ENCODE measurements at places on chromosomes 12 and 14.
A peak's percentile ranks its signal among the peaks of the same experiment; 100 is the strongest.

GRCh38 chr12:132813443-132813842, 15.2 kb downstream of the GOLGA3 start:
- DNase-seq, result no peak

DNA sequence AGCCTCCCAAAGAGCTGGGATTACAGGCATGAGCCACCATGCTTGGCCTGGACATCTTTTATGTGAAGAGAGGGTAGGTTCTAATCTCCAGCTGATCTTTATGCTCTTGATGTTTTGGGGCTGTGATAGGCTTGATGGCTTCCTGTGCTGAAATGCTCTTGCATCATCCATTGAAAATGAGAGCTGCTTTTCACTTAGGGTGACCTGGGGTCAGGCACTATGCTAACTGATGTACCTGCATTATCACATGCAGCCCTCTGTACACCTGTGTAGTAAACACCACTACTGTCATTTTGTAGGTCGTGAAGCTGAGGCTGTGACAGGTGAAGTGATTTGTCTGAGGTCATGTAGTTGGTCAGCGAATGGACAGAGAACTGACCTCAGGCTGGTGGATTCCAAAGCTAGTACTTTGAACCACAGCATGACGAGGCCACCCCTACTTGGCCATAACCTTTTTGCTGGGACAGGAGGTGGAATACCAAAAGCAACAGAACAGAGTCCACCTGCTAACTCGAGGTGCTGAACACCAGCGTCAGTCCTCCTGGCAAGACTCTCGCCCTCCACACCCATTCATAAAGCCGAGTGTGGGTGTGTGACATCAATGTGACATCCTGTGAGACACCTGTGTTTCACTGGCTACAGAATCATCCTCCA, 69.1 kb downstream of the C12orf75 start:
- no peak for DNase-seq

- peak; percentile 50 for DNase-seq
Measured at GRCh38 chr12:47028981-47029708, 50.3 kb upstream of the PCED1B start.

DNA sequence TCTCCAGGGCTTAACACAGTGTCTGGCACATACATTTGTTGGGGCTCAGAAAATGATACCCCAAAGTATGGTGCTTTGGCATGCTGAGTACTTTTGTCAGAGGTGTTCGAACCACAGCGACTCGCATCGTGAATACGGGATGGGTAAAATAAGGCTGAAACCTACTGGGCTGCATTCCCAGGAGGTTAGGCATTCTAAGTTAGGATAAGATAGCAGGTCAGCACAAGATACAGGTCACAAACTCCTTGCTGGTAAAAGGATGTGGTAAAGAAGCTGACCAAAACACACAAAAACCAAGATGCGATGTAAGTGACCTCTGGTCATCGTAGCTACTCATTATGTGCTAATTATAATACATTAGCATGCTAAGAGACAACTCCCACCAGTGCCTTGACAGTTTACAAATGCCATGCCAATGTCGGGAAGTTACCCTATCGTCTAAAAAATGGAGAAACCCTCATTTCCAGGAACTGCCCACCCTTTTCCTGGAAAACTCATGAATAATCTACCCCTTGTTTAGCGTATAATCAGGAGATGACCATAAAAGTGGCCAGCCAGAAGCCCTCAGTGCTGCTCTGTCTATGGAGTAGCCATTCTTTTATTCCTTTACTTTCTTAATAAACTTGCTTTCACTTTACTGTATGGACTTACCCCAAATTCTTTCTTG, 3.3 kb upstream of the AEBP2 start:
- DNase-seq, result no peak

GRCh38 chr14:83297361-83297760, 1763.7 kb upstream of the SEL1L start:
- no peak for DNase-seq

GRCh38 chr12:25887367-25887766, 71.1 kb upstream of the RASSF8 start:
- DNase-seq, result no peak

DNA sequence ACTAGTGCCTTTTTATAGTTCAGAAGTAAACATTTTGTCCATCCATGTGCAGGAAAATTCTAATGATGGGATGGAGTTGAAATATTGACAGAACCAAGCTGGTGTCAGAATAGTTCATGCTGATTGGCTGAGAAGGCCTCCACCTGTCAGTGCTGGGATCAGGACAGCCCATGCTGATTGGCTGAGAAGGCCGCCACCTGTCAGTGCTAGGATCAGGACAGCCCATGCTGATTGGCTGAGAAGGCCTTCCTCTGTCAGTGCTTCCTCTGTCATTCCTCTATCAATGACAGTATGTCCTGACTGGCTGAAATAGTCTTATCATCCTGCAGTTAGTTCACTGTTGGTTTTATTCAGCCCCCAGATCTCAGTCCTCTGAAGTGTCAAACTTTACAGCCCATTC, 95.7 kb downstream of the PPP2R5C start:
- DNase-seq, result no peak

DNA sequence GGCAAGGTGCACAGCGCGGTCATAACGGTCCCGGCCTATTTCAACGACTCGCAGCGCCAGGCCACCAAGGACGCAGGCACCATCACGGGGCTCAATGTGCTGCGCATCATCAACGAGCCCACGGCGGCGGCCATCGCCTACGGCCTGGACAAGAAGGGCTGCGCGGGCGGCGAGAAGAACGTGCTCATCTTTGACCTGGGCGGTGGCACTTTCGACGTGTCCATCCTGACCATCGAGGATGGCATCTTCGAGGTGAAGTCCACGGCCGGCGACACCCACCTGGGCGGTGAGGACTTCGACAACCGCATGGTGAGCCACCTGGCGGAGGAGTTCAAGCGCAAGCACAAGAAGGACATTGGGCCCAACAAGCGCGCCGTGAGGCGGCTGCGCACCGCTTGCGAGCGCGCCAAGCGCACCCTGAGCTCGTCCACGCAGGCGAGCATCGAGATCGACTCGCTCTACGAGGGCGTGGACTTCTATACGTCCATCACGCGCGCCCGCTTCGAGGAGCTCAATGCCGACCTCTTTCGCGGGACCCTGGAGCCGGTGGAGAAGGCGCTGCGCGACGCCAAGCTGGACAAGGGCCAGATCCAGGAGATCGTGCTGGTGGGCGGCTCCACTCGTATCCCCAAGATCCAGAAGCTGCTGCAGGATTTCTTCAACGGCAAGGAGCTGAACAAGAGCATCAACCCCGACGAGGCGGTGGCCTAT, 875 bp downstream of the HSPA2 start:
- no peak for DNase-seq

- DNase-seq, result peak; percentile 67
Measured at GRCh38 chr12:92596383-92596782, 106.4 kb upstream of the PLEKHG7 start.

DNA sequence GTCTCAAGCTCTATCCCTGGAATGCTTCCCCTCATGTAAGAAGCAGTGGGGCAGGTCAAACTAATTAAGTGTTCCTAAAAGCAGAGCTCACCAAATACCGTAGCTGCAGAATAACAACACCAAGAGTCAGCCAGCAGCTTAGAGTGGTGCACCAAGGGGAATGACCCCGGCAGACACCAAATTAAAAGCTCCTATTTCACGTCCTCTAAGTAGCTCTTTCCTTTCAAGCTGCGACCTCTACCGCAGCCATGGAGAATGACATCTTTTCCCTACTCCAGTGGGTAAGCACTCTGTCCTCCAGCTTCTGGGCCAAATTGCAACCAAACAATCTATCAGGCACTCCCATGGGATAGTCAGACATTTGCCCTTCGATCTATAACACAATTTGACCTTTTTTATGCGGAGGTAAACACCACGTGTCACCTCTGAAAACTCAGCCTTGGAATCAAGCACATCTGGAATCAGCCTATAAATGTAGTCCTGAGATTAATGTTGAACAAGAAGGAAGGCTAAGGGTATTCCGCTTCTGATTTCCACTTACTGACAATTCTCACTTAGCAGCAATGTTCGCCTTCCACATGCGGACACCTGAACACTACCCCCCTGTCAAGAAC, 67.6 kb upstream of the CDKN3 start:
- DNase-seq, result peak; percentile 71

- no peak for DNase-seq
Measured at GRCh38 chr12:100842156-100842555, 47.6 kb downstream of the ANO4 start.

- no peak for DNase-seq
Measured at GRCh38 chr12:120751389-120751788, 25.8 kb downstream of the ACADS start.

DNA sequence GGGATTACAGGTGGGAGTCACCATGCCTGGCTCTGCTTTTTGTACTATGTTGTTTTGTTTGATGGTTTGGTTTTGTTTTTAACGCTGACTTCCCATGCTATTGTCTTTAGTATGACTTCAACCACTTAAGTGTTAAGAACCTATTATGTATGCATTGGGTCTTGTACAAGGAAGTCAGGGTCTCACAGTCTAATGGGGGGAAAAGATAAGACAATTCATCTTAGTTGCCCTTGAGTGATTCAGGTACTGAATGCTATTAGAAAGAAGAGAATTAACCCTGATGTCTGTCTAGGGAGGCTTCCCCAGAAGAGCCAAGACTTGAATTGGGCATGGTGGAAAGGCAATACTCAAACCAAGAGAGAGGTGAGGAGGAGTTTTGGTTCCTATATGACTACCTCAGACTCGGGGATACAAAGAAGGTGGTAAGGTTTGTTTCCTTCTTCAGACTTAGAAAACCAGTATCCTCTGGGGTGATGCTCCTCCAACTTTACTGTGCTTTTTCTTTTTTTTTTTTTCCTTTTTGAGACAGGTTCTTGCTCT, 64.6 kb downstream of the SUSD6 start:
- DNase-seq, result no peak

DNA sequence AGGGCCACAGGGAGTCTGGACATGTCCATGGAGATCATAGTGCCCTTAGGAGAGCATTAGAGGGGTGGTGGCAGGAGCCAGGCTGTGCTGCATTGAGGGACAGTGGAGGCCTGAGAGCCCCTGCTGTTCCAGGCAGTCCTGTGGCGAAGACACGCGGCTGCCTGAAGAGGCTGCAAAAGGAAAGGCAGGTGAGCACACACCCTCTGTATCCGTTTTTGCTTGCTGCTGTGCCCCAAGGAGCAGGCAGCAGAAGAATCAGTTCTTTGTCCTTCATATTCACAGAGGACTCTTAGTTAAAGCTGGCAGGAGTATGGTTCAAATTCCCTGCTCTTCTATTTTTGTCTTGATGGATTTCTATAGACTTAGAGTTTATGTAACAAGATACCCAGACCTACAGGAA, 4.5 kb downstream of the SLC35E3 start:
- no peak for DNase-seq

DNA sequence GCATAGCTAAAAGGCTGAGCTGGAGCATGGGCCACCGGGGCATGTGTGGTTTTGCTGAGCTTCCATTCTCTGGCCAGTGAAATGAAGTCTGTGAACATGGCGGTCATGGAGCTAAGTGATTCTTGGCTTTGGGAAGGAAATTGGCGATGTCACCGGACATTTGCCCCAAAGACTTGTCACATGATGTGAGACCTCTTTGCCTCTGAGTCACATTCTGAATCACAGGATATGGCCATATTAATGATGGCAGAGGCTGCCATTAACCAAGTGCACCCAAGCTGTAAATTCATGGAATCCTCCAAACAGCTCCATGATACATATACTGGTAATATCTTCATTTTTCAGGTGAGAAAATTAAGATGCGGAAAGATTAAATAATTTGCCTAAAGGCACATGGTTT, 27.4 kb upstream of the BATF start:
- peak; percentile 33 for DNase-seq

DNA sequence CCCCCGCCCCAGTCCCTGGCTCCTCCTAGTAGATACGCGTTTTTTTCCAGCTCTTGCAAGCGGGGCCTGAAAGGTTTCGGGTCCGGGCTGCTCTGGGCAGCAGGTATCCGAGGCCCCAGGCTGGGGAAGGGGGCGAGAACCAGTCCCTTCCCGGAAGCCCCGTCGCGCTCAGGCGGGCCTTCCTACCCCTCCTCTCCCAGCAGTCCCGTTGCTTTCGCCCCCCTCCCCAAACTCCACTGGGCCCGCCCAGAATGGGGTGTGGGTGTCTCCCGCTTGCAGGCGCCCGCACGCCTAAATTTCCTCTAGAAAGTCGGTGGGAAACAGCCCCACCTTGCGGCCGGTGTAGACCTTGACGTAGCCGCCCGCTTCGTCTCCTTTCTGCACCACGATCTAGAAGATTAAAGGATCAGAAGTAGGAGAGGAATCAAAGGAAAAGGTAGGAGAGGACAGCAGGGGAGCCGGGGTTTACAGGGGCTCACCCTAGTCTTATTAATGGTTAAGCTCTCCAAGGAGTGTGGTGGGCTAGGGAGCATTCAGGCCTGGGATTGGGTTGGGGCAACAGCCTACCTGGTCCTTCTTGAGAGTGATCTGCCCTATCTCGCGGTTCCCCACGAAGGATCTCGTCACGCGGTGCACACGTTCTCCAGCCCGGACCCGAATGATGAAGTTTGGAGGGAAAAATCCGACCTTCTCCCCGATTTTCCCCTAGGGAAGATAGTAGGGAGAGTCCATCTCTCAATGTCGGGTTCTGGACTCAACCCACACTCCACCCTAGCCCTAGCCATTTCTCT, 7.3 kb downstream of the STAC3 start:
- peak; percentile 77 for DNase-seq

- peak; percentile 21 for DNase-seq
Measured at GRCh38 chr12:24078318-24078765, 128.9 kb upstream of the SOX5 start.

GRCh38 chr12:24507827-24508226, 441.1 kb downstream of the BCAT1 start:
- no peak for DNase-seq

GRCh38 chr12:53215497-53215896, 8.4 kb upstream of the ITGB7 start:
- DNase-seq, result no peak

DNA sequence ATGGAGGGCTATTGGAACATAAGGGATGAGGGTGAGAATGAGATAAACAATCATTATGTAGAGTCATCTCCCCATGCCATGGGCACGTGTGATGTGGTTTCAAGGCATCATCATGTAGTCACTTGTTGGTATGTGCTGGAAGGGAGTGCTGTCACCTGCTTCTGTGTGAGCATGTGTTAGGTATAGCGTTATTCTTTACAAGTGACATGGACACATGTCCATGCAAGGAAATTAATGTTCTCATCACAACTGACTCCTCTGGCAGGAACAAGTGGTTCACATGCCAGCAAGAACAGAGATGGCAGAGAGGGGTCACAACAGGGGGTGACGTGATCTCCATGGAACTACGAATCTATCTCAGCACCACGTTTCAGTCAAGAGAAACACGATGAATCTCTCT, 815.8 kb downstream of the BCL11B start:
- DNase-seq, result no peak

DNA sequence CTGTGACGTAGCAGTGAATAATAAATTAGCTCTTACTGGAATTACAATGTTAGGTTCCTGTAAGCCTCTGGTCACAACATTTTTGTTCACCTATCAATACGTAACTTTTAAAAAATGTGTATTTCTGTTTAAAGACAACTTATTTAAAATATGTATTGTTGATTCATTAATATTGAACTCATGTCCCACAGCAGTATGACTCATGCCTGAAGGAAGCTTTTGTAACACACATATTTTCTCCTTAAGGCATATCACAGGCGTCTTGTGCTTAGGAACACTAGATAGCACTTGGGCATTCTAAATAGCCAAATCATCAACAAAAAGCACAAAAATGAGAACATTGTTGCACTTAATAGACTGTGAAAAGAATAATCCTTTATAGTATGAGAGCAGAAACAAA, 92.5 kb downstream of the GPHN start:
- peak; percentile 82 for DNase-seq

- no peak for DNase-seq
Measured at GRCh38 chr12:119375883-119376190, 41.3 kb downstream of the CCDC60 start.
